ENCODE measurements at places on chromosomes 3 and 15. TPM values are rescaled to one million over a fixed set of nuclear protein-coding genes. Genes with fewer than 3 reads are reported as not detected.

Gene C15orf61
- 1.9 TPM for total RNA-seq

Gene WDR48
- 36.3 TPM for total RNA-seq

Gene IL17RC
- 18.7 TPM for total RNA-seq

Gene ZSCAN2
- 14.1 TPM for total RNA-seq

Gene GNB4
- total RNA-seq: 105 TPM

Gene OCA2
- not detected for total RNA-seq

Gene CRYGS
- 1.4 TPM for total RNA-seq

Gene CCDC54
- total RNA-seq: not detected

Gene MEGF11
- not detected for total RNA-seq

Gene ADAMTS17
- 0.13 TPM for total RNA-seq

Gene CDHR4
- total RNA-seq: not detected

Gene CCDC13
- total RNA-seq: 0.33 TPM

Gene RBM6
- 43.2 TPM for total RNA-seq

Gene ST8SIA2
- not detected for total RNA-seq

Gene XCR1
- not detected for total RNA-seq

Gene EFHB
- 0.32 TPM for total RNA-seq

Gene TLR9
- total RNA-seq: 0.04 TPM

Gene CCR3
- total RNA-seq: not detected

Gene HTD2
- 5.4 TPM for total RNA-seq

Gene CIAO2A
- total RNA-seq: 61.6 TPM

Gene KCNMB3
- total RNA-seq: 0.46 TPM

Gene ZKSCAN7
- total RNA-seq: 1.2 TPM

Gene OR5K2
- total RNA-seq: not detected

Gene HTR3E
- total RNA-seq: not detected

Gene ZNF660
- total RNA-seq: 2.4 TPM
